ENCODE measurements at places on chromosomes 1 and 21. TPM values are rescaled to one million over a fixed set of nuclear protein-coding genes. Genes with fewer than 3 reads are reported as not detected.

DNA sequence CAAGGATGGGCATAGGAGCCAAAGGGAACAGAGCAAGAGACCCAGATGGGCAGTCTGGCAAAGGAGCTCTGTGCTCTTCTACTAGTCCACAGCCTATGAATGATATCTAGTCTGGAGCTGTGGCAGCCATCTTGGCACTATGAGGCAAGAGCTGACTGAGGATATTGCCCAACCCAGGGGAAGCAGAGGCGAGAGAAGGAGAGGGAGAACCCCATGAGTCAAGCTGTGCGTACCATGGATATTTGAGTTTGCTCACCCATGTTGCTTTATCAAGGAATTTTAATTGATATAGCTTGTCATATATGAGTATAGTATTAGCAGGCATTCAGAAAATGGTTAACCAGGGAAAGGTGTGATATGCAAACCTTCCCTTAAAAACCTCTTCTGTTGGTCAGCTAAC, 420.9 kb downstream of the PRDM2 start:
- no peak overlapping the region for H3K27ac ChIP-seq
- no peaks in the 10 kb centered on the region for H3K27me3 ChIP-seq
- no peak for DNase-seq
- no peaks in the 10 kb centered on the region for H3K4me1 ChIP-seq

DNA sequence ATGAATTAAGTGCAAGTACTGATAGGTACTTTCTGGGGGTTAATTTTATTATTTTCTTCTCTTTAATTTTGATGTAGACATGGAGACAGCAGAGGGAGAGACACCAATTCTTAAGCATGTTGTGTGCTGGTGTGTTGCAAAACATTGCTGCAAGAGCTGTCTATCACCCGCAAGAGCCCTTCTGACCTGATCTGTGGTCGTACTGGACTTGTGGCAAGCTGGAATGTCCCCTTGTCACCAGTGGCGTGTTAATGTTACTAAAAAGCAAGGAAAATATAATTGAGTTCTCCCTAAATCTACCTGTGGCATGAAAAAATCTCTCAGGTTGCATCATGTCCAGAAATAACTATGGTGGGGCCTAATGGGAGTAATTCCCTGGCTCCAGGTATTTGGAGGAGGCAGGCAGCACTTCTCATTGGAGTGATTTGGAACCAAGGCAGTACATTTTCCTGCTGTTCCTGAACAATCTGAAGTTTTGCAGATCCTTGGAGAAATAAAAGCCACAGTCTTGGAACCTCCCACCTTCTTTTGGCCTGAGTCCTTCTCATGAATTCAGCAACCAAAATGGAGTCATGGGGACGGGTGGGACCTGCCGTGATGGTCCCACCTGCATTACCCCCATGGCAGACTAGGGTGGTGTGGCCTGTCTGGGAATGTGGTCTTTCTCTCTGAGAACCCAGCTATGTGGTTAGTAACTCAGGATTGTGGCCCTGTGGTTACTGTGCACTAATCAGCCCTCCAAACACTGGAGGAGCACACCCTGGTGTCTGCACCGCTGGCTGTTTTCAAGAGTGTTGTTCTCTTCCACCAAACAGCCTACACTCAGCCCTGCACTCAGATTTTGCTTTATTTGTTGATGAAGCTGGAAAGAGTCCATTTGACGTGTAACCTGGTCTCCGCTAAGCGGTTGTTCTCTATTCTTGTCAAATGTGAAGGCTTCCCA, 57.4 kb downstream of the GALNT2 start:
- H3K4me1 ChIP-seq = peaks cover 21% of the 10 kb centered on the region
- no peak overlapping the region for H3K27ac ChIP-seq
- H3K36me3 ChIP-seq = no peaks in the 10 kb centered on the region
- no peak overlapping the region for H3K4me3 ChIP-seq
- no peaks in the 10 kb centered on the region for H3K27me3 ChIP-seq

Gene CDC20
- 252 TPM for total RNA-seq

DNA sequence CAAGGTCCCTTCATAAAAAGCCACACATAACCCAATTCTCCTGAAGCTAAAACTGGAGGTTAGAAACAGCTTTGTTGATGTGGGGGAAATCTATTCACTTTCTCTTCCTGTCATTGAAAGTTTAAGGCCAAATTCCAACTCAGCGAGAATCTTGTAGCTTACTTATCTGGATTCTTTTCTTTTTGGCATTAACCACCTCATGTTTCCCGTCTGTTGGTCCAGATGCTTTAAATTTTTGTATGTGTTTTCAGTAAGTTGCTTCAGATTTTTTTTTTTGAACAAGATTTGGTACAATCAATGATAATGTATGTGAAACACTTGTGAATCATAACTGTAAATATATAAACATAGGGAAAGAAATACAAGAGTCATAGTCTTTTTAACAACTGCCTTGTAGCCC, 33.7 kb upstream of the NEK7 start:
- H3K4me1 ChIP-seq = no peaks in the 10 kb centered on the region
- H3K27ac ChIP-seq = no peak overlapping the region
- H3K36me3 ChIP-seq = no peaks in the 10 kb centered on the region
- no peaks in the 10 kb centered on the region for H3K27me3 ChIP-seq
- no peak for DNase-seq

GRCh38 chr1:201655243-201655642, 116.3 kb downstream of the NAV1 start:
- DNase-seq = no peak
- H3K27me3 ChIP-seq = no peaks in the 10 kb centered on the region
- H3K4me3 ChIP-seq = no peak overlapping the region
- no peak overlapping the region for H3K27ac ChIP-seq
